ENCODE measurements at places on chromosomes 11 and 22. TPM values are rescaled to one million over a fixed set of nuclear protein-coding genes. Genes with fewer than 3 reads are reported as not detected.

- DNase-seq = no peak
These were observed 32.6 kb downstream of the TOM1 start for GRCh38 chr22:35332278-35332677.

ZNF280B gene
- total RNA-seq = 2.5 TPM

DNA sequence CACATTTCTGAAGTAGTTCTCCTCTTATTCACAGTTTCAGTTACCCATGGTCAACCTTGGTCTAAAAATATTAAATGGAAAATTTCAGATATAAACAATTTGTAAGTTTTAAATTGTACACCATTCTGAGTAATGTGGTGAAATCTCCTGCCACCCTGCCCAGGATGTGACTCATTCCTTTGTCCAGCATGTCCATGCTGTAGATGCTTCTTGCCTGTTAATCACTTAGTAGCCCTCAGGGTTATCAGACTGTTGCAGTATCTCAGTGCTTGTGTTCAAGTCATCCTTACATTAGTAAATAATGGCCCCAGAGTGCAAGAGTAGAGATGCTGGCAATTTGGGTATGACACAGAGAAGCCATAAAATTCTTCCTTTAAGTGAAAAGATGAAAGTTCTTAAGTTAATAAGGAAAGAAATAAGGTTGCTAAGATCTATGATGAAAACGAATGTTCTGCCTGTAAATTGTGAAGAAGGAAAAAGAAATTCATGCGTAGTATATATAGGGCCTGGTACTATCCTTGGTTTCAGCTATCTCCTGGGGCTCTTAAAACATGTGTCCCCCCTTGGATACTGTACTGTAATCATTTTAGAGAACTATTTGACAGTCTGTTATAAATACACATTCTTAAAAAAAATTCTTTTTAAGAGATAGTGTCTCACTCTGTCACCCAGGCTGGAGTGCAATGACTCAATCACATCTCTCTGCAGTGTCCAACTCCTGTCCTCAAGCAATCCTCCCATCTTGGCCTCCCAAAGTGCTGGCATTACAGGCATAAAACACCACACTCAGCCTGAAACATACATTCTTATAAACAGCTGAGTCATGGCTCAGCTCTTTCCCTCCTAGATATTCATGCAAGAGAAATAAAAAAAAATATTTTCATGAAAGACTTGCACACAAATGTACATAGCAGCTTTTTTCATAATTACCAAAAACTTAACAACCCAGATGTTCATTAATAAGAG is 31.3 kb downstream of the MTNR1B start:
- no peak for DNase-seq

SNX32 gene
- 1.6 TPM for total RNA-seq

DNA sequence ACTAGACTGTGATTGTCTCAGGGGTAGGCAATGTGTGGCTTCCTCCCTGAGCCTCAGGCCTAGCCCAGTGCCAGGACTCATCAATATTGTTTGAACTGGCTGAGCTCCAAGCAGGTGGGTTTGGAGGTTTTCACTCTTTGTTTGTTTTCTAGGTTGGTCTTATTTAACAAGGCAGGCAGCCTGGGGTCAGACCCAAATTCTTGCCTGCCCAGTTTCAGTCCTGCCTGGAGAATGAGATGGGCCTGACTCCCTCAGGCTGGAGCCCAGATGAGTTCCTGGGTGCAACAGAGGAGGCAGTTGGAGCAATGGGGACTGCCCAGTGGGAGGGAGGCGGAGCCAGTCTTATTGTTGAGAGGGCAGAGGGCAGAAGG is 28.3 kb upstream of the TP53I11 start:
- no peak for DNase-seq

HEPACAM gene
- not detected for total RNA-seq

SLC22A6 gene
- total RNA-seq = not detected

DNA sequence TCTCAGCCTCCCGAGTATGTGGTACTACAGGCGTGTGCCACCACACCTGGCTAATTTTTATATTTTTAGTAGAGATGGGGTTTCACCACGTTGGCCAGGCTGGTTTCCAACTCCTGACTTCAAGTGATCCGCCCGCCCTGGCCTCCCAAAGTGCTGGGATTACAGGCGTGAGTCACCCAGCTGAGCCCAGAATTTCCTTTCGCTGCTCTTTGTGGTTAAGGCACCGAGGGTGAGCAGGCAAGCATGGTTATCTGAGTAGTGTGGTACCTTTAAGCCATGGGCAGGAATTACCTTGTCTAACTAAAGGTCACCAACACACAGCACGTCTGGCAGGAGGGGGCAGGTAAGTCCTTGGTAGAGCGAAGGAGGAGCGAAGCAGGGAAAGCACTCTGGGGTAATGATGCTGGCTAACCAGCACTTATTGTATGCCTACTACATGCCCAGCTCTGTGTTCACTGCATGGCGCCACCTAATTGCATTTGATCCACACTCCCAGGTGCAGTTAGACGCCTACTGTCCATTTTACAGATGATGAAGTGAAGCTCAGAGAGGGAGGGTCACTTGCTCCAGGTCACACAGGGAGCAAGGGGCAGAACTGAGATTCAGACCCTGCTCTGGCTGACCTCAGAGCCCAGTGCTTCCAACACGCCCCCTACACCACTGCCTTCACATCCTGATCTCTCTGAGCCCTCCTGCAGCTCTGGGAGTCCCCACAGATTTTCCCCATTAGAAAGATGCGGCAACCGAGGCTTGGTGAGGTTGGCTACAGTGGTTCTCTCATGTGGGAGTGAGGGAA is 45.7 kb downstream of the TRIOBP start:
- DNase-seq = no peak

SYT13 gene
- not detected for total RNA-seq

GRCh38 chr22:48651036-48651890 is 1176.4 kb downstream of the BRD1 start:
- DNase-seq = no peak

WBP2NL gene
- total RNA-seq = 2.3 TPM

- no peak for DNase-seq
These were observed 239.2 kb downstream of the METTL15 start for GRCh38 chr11:28347371-28347770.

DNA sequence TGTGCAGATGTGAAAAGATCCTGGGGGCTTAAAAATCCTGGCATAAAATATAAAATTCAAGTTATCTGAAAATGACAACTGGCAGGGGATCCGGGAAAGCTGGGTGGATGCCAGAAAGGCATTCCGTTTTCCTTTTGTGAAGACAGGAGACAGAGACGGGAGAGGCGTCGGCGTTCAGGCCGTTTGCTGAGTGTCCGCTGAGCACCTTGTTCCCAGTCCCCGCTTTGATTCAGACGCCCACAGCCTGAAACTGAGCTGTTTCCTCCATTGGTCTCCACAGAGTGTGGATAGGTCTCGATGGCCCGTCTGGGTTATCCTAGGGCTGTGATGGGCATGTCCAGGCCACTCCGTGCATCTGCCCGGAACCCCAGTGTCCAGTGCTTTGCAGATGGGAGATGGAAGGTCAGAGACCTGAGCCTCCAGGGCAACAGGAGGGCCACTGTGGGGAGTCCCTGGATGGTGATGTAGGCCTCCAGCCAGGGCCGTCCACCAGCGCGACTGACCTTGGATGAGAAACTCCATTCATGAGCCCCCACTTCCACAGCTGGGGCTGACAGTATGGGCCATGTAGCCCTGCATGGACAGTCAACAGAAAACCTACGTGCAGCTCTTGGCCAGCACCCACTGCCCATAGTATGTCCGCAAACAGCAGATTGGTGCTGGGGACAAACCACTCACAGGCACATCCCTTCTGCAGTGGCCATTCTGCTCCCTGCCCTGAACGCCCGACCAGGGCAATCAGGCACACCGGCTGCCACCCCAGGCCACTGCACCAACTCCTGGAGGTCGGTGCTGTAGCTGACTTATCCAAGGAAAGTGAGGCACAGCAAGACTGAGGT is 11.6 kb downstream of the MRGPRF start:
- no peak for DNase-seq

DNA sequence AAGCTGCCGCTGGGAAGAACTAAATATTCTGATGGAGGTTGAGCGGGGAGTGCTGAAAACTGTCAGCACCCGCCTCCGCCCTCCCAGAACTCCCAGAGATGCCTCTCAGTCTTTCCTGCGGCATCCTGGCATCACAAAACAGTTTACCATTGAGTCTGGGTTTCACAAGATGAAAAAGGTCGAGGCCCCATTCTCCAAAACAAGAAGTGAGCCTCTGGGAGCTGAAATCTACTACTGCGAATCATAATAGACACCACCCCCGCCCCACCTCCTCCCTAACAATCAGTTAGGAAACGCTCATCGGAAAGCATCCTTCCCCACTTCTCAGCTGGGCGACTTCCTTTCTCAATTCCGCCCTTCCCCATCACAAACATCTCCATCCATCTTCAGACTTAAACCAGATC is 1.0 kb downstream of the SUN2 start:
- no peak for DNase-seq

GRCh38 chr11:83542861-83543260 is 256.7 kb upstream of the CCDC90B start:
- DNase-seq = no peak

GRCh38 chr11:103494491-103494890 is 385.3 kb downstream of the DYNC2H1 start:
- no peak for DNase-seq

- no peak for DNase-seq
These were observed 109.9 kb upstream of the CLMP start for GRCh38 chr11:123304828-123305466.

GRCh38 chr11:89537936-89538335 is 46.8 kb upstream of the NOX4 start:
- DNase-seq = no peak
